ENCODE measurements at places on chromosomes 12 and 14.

- no peak for DNase-seq
These were observed 912.2 kb downstream of the FLRT2 start for GRCh38 chr14:86442135-86442534.

DNA sequence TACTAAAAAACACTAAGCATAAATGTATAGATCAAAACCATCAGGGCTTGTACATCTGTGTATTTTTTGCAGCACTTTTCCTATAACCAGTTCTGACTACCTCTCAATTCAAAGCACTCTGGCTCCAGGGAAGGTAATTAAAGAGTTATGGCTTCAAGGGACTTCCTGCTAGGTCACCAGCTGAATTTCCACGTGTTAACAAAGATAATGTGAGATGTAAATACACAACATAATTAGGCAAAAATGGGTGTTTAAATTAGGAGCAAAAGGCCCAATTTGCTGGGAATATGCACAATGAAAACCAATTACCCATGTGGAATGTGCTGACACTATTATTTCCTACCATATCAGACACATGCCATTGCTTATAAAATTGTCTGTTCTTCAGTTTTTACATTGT, 513.4 kb upstream of the FLRT2 start:
- no peak for DNase-seq

DNA sequence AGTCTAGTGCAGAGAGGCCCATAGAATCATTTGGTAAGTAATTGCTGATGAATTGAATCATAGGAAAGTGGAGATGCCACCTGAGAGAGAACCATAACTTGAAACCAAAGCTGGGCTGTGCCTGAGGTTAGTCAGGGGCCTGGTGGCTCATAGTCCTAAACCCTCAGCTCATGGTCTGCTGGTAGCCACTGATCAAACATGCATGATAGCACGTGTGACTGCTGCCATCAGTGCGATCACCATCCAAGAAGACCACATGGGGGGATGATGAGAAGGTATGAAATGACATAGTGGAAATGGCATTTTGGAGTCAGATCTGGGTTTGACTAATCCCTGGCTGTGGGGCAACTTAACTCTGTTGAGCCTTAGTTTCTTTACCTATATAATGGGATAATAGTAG, 190.5 kb downstream of the CACNA1C start:
- DNase-seq, result no peak

- no peak for DNase-seq
These were observed 253.6 kb downstream of the ZFP36L1 start for GRCh38 chr14:68539241-68539737.

GRCh38 chr12:30979371-30980259, 53.1 kb downstream of the TSPAN11 start:
- no peak for DNase-seq

DNA sequence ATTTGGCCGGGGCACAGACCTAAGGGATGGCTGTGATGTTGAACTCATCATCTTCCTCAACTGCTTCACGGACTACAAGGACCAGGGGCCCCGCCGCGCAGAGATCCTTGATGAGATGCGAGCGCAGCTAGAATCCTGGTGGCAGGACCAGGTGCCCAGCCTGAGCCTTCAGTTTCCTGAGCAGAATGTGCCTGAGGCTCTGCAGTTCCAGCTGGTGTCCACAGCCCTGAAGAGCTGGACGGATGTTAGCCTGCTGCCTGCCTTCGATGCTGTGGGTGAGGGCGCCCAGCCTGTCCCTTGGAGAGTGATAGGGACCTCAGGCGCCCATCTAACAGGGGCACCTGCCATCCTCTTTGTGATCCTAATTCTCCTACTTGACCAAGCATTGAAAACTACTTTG, 12.4 kb downstream of the OAS3 start:
- no peak for DNase-seq

- no peak for DNase-seq
These were observed 51.6 kb upstream of the PIWIL1 start for GRCh38 chr12:130286041-130286440.

DNA sequence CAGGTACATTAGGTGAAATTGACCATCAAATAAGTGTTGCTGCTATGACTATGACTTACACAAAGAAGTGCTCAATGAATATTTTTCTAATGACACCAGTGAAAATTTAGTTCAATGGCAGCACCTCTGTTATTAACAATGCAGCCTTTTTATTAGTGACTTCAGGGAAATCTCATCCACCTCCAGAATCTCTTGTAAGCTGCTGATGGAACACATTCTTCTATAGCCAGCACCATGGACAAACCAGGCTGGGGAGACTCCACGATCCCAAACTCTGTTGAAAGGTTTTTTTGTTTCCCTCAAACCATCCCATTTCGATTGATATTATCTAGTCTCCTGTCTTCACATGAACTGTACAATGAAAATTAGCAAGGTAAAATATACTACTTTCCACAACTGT, 265.9 kb downstream of the ITPR2 start:
- no peak for DNase-seq

DNA sequence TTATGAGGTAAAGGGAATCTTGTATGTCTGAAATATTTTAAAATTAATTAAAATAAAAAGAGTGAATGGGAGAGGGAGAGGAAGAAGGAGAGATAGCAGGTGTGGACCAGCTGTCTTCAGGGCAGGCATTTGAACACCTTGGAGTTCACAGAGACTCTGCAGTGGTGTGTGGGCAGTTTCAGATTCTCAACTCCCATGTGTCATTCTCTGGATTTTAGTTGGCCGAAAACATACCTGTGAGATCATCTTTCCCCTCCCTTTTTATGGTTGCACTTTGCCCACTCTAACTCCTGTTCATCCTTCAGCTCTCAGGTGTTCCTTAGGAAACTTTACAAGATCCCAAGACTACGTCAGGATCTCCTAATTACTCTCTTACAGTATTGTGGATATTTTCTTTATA, 108.1 kb downstream of the ERC1 start:
- DNase-seq, result peak; percentile 57

- no peak for DNase-seq
These were observed 180.0 kb upstream of the C14orf180 start for GRCh38 chr14:104399432-104400155.

GRCh38 chr12:84502907-84503787, 409.5 kb downstream of the SLC6A15 start:
- DNase-seq, result peak; percentile 74

- DNase-seq, result no peak
These were observed 76.6 kb downstream of the RNF34 start for GRCh38 chr12:121476477-121476876.

DNA sequence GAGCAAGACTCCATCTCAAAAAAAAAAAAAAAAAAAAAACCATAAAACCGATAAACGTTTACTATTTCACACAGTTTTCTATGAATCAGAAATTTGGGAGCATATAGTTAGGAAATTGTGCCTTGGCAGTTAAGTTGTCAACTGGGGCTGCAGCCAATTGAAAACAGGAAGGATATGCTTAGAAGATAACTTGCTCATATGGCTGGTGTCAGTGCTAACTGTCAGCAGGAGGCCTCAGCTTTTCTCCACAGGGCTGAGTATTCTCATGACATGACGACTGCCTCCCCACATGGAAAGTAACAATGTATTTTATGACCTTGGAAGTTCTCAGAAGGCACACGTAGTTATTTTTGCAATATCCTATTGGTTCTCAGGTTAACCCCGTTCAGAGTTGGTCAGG, 29.6 kb upstream of the OR5AU1 start:
- no peak for DNase-seq

- no peak for DNase-seq
These were observed 6.1 kb downstream of the ASB8 start for GRCh38 chr12:48151103-48151771.

DNA sequence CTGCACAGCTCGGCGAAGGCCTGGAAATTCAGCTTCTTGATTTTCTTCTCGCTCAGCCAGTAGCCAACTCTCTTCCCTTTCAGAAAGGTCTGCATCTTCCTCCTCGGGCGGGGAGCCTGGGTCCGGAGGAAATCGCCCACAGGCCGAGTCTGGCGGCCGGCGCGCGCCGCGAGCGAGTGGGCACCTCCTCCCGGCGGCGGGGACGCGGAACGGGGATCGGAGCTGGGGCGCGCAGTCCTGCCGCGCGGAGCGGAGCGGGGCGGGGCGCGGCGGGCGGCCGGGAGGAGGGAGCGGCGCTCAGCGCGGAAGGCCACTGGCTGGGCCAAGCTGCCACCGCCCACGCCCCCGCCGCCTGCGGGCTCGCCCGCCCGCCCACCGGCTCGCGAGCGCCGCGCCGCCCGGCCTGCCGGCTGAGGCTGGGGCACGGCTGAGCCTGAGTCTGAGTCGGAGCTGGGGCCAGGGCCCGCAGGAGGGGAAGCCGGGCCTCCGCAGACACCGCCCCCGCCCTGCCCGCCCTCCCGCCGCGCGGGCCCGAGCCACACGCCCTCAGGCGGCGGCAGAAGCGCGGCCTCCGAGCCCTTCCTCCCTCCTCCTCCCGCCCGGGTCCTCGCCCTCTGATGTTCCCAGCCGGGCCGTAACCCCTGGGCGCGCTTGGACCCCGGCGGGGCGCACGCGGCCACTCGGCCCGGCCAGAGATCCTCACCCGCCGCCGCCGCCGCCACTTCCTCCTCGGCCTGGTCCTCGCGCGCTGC, 480 bp downstream of the ITPK1 start:
- DNase-seq, result peak; percentile 97

GRCh38 chr12:81811061-81811777, 52.1 kb upstream of the PPFIA2 start:
- DNase-seq, result no peak

DNA sequence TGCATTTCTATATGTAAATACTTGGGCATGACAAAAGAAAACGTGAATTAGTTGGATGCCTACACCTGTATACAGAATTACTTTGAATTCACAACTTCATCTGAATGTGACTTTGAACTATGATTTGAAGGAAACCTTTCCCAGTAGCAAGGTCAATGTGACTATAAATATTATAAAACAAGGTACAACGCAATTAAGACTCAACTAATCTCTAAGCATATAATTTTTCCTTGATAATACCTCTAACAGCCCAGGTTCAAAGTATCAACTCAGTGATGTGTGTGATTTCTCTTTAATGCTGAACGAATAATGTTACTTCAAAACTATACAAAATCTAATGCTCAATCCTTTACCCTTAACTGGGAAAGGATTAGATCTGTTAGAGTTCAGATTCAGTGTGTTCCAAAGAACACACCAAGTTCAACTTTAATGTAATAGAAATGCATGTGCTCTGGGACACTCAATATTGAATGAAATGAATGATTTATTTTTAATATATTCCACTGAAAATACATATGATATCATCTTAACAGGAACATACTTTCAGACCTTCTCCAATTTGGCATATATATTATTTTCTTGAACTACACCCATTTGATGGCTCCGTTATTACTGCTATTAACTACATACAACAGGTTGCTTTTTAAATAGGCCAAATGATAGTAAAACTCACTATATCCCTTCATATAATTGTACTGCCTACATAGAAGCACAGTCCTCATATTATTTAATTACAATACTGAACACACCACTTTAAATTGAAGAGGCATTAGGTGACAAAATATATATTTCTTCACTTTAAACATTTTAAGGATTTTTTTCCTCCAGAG, 40.1 kb upstream of the MTERF2 start:
- no peak for DNase-seq

GRCh38 chr14:94826774-94827173, 56.9 kb upstream of the GSC start:
- DNase-seq, result no peak

DNA sequence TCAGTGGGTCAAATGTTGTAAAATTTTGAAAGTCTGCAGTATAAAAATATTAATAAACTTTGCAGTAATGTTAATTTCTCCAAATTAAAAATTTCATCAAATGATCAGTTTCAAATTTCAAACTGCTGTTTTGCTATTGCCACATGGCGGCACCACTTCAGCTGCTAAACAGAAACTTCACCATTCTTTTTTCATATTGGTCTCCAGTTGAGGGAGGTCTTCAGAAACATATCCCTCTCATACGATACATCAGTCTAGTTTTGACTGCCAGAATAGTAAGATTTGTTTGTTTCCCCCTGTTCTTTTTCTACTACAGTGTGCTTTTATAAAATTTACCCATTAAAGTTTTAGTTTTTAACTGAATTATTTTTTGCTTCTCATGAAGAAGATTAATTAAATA, 4.2 kb upstream of the TRHDE start:
- DNase-seq, result no peak

- peak; percentile 80 for DNase-seq
These were observed 133.4 kb downstream of the RFLNA start for GRCh38 chr12:124428136-124428791.

DNA sequence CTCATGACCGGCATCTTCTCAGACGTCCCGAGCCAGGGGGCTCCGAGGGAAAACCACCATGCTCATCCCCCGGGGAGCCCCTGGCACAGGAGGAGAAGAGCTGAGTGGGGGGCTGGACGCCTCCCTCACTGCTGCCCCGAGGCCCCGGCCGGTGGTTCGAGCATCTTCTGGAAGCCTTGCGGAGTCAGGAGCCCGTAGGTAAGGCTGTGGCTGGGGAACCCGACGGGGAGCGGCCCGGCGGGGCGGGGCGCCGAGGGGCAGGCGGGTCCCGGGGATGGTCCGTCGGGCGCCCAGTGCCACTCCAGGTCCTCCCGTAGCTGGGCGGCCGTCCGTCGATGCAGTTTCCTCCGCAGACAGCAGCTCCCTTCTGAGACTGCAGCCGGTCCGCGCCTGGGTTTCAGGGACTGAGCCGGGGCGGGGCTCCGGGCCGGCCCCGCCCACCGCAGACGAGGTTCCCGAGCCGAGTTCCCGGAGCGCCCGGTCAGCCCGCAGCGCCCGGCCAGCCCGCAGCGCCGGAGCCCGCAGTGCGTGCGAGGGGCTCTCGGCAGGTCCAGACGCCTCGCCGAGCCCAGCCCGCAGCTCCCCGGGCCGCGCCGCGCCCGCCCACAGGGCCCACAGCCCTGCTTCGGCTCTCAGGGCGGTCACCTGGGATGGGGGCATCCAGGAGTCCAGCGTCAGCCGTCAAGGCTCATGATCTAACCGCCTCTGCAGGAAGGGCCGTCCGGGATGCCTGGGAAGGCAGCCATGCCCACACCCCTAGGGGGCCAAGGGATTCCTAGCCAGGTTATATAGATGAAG, at the start of gene PGF:
TSS of gene PGF (minus strand) at position 369 of the 798 bp plus-strand sequence. CDS start at position 14, 355 bp downstream.
- DNase-seq, result peak; percentile 86

GRCh38 chr12:17478908-17479673, 610.9 kb downstream of the RERGL start:
- DNase-seq, result no peak

DNA sequence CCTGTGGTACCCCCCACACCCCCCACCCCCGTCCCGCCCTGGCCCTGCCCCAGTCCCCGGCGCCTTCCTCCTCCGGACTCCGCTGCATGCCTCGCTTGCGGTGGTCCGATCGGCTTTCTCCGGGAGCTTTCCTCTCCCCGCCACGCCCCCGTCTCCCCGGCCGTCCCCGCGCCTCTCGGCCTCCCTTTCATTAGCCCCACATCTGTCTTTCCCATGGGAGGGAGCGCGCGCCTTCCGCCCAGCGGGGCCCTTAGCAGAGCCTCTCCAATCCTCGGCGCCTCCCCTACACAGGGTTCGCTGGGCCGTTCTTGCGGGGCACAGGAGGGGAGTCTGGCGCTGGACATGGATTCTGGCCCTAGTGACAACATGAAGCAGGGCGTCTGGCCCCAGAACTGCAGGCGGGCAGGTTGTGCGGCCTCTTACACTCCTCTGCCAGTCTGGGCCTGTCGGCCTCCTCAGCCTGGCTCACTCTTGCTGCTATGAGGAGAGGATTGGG, 1.5 kb upstream of the EFS start:
- DNase-seq, result peak; percentile 87

GRCh38 chr12:54195737-54196347, 7.1 kb upstream of the SMUG1 start:
- DNase-seq, result peak; percentile 73
